RWPE1 (cell line): ENCODE measurements at places on chromosomes 4 and X.
A peak's percentile ranks its signal among the peaks of the same experiment; 100 is the strongest.

GRCh38 chr4:68658672-68659071 is 11.8 kb downstream of the UGT2B15 start:
- DNase-seq = no peak

GRCh38 chr4:23384741-23385140 is 505.1 kb downstream of the PPARGC1A start:
- DNase-seq = peak; percentile 4

- no peak for DNase-seq
These were observed 122.9 kb downstream of the LDB2 start for GRCh38 chr4:16775411-16776154.

DNA sequence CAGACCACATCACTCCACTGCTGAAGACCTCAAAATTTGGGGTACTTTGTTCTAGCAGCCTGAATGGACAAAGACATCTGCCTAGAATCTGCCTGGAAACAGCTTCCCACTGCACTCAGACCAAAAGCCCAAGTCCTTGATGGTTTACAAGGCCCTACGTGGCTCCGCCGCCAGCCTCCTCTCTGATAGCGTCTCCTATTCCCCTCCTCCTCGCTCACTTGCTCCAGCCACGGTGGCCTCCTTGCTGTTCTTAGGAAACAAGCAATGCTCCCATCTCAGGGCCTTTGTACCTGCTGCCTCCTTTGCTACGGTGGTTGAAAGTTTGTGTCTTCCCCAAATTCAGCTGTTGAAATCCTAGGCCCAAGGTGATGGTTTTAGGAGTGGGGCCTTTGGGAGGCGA is 34.7 kb upstream of the SORCS2 start:
- no peak for DNase-seq

DNA sequence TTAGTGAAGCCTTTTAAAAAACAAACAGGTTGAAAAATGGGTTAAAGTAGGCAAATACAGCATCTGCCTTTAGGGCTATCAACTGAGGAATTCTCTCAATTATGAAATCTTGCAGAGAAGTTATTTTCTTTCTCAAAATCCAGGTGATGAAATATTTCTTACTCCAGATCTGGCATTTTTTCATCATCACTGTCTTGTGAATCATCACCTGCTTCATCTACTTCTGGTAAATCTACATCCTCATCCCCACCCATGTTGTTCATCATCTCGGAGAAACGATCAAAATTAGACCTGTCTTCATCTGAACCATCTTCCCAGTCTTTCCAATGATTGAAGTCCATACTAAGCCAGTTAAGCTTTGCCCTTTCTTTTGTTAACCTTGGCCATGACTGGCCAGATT is 33.3 kb upstream of the HPF1 start:
- no peak for DNase-seq
